ENCODE measurements at places on chromosomes 1 and 21.

DNA sequence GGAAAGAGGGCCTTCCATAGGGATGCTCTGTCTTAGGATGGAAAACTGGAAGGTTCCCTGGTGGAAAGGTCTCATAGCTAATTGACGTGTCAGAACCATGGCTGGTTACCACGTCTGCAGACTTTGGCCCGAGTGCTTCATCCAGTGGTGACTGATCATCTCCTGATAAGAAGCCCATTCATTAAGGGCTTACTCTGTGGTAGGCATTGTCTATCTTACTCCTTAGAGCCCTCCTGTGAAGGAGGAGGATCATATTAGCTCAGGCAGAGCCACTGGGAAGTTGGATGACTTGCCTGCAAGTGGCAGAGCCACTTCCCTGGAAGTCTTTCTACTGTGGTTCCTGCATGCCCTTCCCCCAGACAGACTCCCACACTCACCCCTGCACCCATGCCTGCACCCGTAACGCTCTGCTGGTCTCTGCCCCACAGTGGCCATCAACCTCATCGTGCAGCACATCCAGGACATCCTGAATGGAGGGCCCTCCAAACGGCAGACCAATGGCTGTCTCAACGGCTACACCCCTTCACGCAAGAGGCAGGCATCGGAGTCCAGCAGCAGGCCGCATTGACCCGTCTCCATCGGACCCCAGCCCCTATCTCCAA, 79.9 kb downstream of the UCK2 start:
- DNase-seq, result no peak

DNA sequence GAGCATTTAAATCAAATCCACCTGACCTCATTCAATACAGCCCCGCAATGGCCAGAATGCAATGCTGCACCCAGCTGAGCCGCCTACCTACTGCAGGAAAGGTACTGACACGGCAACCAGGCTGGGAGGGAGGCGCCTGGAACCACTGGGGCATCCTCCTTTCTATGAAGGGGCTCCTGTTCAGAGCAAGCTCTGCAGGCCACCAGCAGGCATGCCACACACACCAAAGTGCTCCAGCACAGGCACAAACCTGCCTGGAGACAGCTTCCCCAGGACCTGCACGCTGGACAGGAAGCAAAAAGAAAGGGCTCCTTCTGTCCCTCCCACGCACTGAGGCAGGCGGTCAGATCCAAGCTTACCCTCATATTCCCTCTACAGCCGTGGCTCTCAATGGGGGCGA, 21.2 kb downstream of the CTNNBIP1 start:
- no peak for DNase-seq

- no peak for DNase-seq
Measured at GRCh38 chr1:75425001-75425650, 185.8 kb downstream of the SLC44A5 start.

GRCh38 chr1:1324524-1325287, at the start of the genes CPTP and INTS11:
Gene CPTP (plus strand): TSS chr1:1324802. CDS start chr1:1326911, 2,109 bp downstream.
Gene INTS11 (minus strand): TSS chr1:1324660. CDS start chr1:1324608, 52 bp downstream.
- peak; percentile 96 for DNase-seq

DNA sequence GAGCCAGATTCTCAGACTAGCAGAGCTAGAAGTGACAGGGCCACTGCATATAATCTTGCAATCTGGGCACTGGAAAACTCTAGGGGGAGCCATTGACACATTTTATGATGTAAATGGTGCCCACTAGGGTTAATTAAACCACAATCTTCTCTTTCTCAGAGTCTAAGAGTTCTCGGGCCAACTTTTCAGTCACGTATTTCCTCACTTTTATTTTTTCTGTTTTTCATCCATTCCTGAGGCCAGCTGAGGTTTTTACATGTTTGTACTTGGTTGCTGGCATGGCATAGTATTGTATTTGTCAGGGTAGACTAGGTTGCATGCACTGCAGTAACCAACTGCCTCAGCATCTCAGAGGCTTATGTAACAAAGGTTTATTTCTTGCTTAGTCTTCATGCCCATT, 138.2 kb downstream of the ZNF326 start:
- DNase-seq, result no peak

DNA sequence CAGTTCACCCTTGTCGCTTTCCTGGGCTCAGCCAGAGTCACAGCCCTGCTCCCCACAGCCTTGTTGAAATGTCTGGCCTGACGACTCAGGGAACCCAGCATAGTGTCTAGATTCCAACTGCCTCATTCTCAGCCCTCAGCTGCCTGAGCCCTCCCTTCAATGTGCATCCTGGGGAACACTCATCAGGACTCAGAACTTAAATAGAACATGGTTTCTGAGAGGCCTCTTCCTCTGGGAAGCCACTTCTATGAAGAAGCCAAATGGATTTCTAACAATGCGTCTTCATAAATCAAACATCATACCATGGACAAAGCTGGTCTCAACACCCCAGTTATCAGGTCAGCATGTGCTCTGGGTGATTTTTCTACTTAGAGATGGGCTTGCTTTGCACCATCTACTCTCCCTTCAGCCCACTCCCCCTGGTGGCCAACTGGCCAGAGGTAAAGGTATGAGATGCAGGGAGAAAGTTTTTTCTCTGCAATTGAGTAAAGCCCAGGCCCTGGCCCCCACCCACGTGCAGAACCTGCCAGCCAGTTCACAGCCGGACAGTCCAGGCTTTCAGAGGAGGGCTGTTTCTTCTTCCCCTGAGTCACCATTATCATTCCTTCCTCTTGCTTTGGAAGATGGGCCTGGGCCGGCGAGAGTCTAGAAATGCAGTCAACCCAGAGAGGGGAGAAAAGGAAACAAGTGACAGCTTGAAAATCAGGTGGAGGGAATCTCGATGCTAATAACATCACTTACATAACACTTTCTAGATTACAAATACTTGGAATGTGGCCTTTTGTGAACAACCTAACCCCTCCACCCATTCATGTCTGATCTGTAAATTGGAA, 32.1 kb downstream of the CD244 start:
- peak; percentile 51 for DNase-seq

DNA sequence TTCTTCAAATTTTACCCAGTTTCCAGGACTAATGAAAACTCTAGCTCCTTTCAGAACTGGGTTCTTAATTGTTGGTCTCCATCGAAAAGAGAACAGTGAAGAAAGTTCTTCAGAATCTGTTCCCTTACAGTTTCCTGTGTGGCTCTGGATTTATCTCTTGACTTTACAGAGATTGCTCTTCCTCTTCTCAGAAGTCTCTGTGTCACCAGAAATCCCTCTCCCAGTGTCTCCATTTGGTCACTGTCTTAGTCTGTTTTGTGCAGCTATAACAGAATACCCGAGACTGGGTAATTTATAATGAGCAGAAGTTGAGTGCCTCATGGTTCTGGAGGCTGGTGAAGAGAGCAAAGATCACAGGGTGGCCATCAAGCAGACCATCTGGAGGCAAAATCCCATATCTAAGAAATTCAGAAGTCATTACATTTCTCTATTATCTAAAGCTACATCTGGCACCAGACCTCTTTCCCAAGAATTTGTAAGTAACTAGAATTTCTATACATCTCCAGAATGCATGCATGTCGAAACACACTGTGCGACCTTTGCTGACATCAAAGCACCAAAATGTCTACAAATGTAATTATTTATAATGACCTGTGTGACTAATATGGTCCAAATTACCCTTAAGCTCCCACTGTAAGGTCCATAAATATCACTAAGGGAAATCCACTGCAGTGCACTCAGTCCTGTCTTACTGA, 65.4 kb upstream of the KRTAP19-8 start:
- no peak for DNase-seq

- no peak for DNase-seq
Measured at GRCh38 chr1:6521536-6521935, 30.1 kb upstream of the PLEKHG5 start.

DNA sequence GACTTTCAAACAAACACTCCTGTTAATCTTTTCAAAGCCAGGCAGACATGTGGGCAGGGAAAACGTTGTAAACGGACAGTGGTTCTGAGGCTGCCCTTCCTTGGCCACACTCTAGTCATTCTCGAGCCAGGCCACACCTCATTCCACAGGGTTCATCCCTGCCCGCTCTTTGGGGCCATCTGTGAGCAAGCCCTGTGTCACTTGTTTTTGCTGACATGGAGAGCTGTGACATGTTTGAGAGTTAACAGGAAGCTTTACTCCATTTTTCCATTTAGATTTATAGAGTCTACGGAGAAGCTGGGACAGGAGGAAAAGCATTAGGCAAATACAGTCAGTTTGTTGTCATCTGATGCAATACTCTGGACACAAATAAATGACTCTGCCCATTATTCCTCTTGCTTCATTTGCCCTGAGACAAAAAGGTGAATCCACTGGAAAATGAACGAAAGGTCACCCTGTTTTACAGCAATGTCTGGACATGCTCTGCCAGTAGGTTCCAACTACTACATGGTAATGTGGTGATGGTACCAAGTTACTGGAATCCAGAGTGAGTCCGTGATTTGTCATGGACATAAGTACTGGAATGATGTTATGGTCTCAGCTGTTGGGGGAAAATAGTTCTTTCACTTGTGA, 126.9 kb downstream of the CLIC6 start:
- no peak for DNase-seq

DNA sequence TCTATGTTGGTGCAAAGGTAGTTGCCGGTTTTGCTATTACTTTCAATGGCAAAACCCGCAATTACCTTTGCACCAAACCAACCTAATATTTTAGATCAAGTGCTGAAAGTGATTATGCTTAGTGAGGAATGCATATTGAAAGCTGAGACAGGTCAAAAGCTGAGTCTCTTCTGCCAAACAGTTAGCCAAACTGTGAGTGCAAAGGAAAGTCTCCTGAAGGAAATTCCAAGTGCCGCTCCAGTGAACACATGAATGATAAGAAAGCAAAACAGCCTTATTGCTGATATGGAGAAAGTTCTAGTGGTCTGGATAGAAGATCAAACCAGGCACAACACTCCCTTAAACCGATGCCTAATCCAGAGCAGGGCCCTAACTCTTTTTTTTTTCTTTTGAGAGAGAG, 83.1 kb upstream of the ERRFI1 start:
- DNase-seq, result no peak

DNA sequence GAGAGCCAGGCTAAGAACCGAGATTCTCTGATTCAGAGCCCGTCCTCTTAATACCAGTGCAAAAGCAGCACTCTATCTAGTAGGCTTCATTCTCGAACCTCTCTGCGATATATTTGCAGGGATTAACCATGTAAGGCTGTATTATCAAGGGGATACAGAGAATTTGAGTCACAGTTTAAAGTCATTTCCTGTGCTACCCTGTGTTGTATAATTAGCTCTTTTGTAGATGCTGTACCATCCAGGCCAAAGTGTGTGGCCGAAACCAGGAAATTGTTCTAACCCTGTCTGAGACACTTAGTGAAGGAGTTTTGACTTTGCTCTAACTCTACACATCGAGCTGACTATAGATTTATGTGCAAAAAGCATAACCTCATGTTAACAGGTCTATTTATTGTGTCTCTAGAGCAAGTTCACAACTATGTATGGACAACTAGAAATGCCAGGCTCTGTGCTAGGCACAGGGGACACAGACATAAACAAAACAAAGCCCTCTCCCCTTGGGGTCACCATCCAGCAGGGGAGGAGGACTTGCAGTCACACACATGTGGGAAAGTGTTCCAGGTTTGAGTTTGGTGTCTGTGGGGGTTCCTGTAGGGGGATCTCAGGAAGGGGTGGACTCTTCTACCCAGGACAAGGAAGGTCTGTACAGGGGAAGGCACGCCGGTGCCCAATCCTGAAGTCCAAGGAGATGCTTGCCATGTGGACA, 182.2 kb downstream of the DHRS3 start:
- DNase-seq, result no peak

- no peak for DNase-seq
Measured at GRCh38 chr1:96362623-96363022, 359.0 kb upstream of the PTBP2 start.

DNA sequence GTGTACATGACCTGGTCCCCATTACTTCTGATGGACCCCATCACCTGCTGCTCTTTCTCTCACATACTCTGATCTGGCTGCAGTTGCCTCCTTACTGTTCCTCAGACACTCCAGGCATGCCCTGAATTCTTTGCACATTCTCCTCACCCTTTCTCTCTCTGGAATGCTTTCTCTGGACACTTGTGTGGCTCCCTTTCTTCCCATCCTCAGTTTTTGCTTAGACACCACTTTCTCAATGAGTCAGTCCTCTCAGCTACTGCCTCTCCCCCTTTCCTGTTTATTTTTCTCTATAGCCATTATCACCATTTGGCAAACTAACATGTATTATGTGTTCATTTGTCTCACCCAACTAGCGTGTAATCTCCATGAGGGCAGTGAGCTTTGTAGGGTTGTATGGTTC, 28.1 kb downstream of the PLXNA2 start:
- DNase-seq, result no peak

- DNase-seq, result no peak
Measured at GRCh38 chr21:40043423-40043822, 176.2 kb downstream of the PCP4 start.

DNA sequence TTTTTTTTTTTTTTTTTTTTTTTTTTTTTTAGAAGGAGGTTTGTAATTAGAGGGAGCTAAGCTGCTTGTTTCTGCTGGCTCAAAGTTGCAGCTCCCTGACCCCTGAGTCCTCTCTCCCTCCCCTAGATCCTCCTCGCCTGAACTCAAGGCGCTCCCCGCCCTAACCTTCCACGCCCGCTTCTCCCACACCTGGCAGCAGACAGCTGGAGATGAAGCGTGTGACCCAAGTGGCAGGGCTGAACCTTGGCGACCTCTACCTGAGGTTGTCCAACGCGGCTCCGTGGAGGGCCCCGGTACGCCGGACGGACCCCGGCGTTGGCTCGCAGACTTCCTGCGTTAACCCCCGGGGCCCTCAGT, 795 bp downstream of the NGF start:
- DNase-seq, result no peak

GRCh38 chr1:24825174-24825573, 79.9 kb downstream of the CLIC4 start:
- DNase-seq, result no peak

GRCh38 chr21:45304945-45305344, 17.2 kb upstream of the POFUT2 start:
- DNase-seq, result no peak

GRCh38 chr1:43499898-43500297, 30.8 kb upstream of the PTPRF start:
- no peak for DNase-seq

- DNase-seq, result peak; percentile 32
Measured at GRCh38 chr1:2801535-2802291, at the start of gene TTC34. Gene TTC34 (minus strand): TSS chr1:2801693. CDS start chr1:2800827, 866 bp downstream.

- DNase-seq, result no peak
Measured at GRCh38 chr1:171256940-171257606, 8.8 kb downstream of the FMO1 start.

DNA sequence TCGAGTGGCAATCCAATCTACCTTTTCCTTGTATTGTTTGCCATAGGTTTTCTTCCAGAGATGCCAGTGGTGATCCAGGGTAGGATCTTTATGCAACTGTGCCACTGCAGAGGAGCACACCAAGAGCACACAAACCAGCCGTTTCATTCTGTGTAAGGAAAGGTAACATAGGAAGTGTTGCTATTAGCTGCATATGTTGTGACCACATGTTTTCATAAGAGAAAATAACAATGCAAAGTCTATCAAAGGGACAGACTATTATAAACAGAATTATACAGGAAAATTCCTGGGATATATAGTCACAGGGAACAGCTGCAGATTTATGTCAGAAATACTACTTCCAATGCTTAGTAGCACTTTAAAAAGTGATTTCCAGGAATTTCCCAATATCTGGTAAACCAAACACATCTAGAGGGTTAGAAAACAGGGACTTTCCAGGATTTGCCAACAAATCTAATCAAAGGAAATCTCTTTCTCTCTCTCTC, 919 bp downstream of the CTSS start:
- no peak for DNase-seq
